ENCODE measurements at places on chromosomes 5 and 9. TPM values are rescaled to one million over a fixed set of nuclear protein-coding genes. Genes with fewer than 3 reads are reported as not detected.

The IGFBPL1 gene
- total RNA-seq, result 3.1 TPM

The ALDH1A1 gene
- 4,899 TPM for total RNA-seq

The TAF1L gene
- total RNA-seq, result not detected

The ANKRD31 gene
- 0.12 TPM for total RNA-seq

The ANKRD20A1 gene
- total RNA-seq, result 0.28 TPM
